Motor neuron (in vitro differentiated cells): ENCODE measurements at places on chromosomes 7 and 10.
A peak's percentile ranks its signal among the peaks of the same experiment; 100 is the strongest.

DNA sequence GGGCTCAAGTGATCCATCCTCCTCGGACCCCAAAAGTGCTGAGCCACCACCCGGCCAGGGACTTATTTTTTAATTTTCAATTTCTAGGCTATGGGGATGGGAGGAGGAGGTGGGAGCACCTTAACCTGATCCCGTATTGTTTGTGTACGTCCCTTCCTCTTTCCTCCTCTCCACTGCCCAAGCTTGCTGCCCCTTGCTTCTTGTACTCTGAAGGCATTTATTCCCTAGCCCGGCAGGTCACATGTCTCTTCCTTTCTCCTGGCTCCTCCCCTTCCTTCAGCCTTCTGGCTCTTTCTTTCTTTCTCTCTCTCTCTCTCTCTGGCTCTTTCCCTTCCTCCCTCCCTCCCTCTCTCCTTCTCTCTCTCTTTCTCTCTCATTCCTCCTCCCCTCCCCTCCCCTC is 56.0 kb downstream of the COL26A1 start:
- ATAC-seq = no peak

GRCh38 chr10:11712744-11713143 is 29.4 kb upstream of the ECHDC3 start:
- peak; percentile 87 for ATAC-seq

GRCh38 chr10:1625079-1625478 is 112.2 kb downstream of the ADARB2 start:
- ATAC-seq = no peak

DNA sequence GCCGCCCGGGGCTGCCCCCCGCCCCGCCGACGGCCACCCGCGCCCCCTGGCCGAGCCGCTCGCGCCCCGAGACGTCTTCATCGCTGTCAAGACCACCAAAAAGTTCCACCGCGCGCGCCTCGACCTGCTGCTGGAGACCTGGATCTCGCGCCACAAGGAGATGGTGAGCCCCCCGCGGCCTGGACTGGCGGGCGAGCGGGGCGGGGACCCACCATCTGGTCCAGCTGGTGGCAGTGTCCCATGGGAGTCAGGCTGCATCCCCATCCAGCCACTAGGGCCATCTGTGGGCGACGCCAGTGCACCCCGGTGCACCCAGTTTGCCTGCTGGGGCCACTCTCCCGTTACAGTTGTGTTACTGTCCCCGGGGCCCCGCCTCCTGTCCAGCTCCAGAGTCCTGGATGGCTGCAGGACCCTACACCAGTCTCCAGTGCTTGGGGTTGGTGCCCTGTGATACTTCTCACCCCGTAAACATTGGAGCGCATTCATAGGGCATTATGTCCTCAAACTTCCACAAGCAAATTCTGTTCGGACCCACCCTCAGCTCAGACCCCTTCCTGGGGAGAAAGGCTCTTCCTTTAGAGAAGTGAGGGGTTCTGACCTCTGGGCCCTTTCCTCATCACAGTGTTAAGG is 672 bp downstream of the LFNG start:
- ATAC-seq = no peak

DNA sequence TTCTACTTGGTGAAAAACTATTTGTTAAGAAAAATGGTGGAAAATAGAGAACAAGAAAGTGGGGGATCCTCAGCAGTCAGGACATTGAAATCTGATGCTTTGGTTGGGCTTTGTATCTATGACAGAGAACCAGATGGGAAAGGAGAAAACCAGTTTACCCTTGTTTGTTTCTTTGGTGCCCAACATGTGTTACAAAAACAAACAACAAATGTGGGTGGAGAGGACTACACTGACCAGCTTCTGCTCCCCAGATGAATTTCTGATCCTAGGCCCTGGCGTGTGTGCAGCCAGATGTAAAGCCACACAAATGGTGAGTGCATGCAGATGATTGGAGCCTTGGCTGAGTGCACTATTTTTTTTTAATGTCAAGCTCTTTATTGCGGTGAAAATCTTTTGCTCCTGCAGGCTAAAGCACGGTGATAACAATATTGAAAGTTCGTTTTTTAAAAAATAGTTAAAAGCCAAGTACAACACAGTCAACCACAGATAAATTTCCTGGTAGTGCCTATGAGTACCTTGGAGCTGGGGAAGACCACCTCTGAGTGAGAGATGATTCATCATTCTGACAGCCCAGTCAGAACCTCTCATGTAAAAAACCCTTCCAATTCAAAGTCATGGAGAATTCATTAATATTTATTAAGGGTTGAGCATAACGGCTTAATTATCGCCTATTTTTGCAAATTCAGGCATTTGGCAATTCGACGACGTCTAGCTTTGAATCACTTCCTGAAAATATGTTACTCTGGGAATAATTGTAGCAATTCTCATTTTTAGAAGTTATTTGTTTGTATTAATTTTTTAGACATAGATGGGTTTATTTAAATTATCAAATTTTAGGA is 163.7 kb downstream of the AGMO start:
- peak; percentile 57 for ATAC-seq

GRCh38 chr7:12064586-12065127 is 146.4 kb upstream of the TMEM106B start:
- ATAC-seq = no peak

- no peak for ATAC-seq
These were observed 113.7 kb downstream of the TRRAP start for GRCh38 chr7:98992076-98992475.

DNA sequence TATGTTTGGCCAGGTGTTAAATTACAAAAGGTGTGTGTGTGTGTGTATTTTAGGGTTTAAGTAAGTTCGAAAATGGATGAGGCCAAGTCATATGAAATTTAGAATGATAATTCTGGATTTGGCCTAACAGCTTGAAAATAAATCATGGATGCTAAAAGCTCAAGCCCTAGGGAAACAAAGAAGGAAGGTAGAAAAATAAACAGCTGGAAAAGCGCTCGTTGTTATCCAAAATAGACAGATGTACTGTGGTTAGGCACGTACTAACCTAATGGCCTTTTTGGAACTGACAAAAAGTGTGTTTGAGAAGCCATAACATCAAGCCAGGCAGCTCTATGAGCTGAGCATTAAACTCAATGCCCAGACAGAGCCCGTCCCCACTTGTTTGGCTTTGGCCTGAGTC is 17.5 kb upstream of the PALS2 start:
- peak; percentile 56 for ATAC-seq

DNA sequence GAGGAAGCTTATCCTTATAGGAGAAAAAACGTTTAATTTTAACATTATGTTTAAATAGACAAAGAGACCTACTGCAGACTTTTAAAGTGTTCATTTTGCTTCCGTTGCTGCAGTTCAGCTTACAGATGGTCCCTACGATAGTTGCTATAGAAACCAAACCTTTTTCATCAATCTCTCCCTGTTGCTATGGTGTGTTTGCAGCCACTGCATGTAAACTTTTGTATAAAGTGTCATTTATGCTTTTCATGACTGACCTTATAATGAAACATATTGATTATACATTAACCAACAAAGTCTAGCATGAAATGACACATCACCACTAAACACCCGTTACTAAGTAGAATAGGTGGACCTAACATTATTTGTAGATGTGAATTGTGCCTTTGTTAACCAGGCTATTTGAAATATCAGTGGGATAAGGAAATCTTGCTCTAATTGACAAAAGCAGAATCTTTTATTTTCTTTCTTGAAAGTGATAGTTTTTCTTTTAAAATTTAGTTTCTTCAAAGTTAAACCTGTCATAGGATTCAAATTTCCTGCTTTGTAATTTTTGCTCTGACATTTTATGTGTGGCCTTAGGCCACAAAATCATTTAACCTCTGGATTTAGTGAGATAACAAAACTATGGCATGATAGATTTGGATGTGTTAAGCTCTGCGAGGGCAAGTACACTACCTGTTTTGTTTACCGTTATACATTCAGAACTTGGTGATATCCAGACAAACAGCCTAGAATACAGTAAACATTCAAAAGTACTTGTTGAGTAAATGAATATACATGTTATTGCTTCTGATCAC is 64.0 kb downstream of the CACNB2 start:
- ATAC-seq = peak; percentile 74

DNA sequence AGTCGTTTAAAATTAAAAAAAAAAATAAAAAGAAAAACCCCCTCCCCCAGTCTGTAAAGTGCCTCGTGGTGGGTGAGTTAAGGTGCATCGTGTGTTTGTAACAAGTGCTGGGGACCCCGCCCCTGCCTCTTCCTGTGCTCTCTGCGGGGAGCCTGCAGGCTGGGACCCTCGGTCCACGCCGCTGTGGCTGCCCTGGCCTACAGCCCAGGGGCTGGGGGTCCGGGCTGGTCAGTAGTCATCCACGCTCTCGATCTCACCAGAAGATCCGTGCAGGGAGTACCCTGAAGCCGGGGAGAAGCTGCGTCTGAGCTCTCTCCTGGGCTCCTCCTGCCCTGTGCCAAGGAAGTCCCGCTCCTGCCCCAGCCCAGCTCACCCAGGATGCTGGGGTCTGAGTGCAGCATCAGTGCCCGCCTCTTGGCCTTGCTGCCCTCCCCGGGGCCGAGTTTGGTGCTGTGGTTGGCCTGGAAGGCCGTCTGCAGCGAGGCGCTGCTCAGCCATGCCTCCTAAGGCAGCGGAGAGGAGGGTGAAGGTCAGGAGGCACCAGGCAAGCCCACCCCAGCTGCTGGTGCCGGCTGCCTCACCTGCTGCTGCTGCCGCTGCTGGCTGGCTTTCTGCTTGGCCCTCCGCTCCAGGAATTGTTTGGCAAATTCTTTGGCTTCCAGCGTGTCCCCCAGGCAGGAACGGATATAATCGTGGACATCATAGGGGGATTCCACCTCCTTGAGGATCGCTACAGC is 8.1 kb downstream of the GNB2 start:
- ATAC-seq = no peak

GRCh38 chr7:149598721-149599308 is 101.2 kb upstream of the ZNF746 start:
- peak; percentile 57 for ATAC-seq

GRCh38 chr10:105707603-105708002 is 1066.5 kb downstream of the SORCS3 start:
- no peak for ATAC-seq

GRCh38 chr10:24150853-24151252 is 58.1 kb upstream of the KIAA1217 start:
- ATAC-seq = no peak

DNA sequence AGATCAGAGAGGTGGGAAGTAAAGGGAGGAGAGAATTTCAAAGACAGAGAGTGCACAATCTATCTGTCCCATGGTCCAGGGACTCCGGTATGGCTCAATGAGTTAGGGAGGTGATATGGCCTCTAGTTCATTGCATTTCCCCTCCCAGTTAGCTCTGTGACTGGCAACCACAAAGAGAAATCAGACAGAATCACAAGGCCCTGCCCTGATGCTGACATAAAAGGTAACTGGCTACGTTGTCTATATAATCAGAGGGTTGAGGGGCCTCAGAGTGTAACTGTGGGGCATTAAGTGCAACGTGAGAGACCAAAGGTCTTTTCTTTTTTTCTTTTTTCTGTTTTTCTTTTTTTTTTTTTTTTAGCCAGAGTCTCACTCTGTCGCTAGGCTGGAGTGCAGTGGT is 7.3 kb upstream of the C10orf95 start:
- ATAC-seq = no peak

GRCh38 chr7:139011373-139011772 is 24.5 kb downstream of the ZC3HAV1L start:
- ATAC-seq = no peak

GRCh38 chr10:30701451-30702173 is 72.1 kb upstream of the LYZL2 start:
- peak; percentile 81 for ATAC-seq

DNA sequence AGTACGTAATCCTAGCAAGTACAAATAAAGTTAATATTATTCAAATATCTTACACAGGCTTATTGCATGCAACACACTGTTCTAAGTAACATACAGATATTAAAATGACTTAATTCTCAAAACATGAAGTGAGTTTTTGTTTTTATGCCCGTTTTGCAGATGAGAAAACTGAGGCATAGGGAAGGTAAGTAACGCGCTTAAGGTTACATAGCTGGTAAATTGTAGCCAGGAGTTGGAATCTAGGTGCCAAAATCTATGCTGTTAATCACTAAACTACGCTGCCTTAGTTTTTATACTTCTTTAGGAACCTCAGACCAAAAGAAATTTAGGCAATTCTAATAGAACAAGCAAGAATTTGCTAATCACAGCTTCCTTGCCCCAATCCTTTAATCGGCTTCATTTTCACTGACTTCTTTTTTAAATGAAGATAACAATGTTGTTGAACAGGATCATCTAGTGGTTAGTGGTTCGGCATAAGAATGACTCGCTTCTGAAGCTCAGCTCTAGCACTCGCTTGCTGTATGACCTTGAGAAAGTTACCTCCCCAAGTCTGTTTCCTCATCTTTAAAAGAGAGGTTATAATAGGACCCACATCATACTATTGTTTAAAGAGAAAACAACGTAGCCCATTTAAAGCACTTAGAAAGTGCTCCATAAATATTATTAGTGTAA is 1.0 kb upstream of the LRRTM3 start:
- no peak for ATAC-seq

GRCh38 chr10:7407368-7408290 is 3.2 kb downstream of the SFMBT2 start:
- ATAC-seq = peak; percentile 5

GRCh38 chr10:3902809-3903410 is 117.9 kb upstream of the KLF6 start:
- ATAC-seq = peak; percentile 17

DNA sequence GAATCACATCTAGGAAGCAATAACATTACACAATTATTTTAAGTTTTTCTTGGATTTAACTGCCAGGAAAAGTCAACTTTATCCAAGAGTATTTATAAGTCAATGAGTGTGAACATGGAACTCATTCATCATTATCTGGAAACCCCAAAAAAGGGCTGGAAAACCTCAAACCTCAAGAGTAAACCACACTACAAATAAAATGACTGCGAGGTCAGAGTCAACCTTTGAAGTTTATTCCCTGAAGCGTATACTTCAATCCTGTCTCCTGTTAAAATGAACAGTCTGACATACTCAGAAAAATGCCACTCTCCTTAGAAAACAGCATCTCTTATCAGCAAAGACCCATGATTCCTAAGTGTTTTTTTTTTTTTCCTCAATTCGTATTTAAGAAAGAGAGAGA is 86.5 kb downstream of the RELN start:
- no peak for ATAC-seq

DNA sequence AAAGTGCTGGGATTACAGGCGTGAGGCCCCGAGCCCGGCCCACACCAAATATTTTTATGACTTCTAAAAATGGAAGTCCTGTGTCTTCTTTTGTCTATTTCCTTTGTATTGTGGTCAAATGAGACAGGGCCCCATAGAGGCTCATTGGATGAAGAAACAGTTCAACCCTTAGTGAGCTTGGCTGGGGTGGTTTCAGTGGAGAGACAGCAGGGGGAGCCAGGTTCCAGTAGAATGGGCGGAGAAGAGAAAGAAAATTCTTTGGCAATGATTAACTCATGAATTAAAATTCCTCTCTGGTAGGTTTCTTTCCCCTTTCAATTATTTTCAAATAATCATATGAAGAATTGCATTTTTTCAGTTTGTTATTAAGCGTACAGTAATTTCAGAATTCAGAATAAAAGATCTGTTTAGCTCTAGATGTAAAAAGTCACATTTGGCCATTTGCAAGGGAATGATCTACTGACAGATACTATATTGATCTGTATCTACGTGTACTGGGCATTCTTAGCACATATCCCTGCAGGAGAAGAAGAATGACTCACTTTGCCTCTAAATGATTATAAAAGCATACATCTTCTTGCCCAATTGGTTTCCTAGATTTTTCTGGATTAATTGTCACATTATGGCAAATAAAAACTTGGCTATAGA is 43.2 kb downstream of the PNLIPRP3 start:
- ATAC-seq = peak; percentile 75

GRCh38 chr10:387909-388660 is 252.8 kb downstream of the ZMYND11 start:
- ATAC-seq = no peak
